Sigmoid colon (tissue), 7 donors: ENCODE measurements at places on chromosomes 11 and 22.

GRCh38 chr11:105274631-105275030, 135.1 kb upstream of the CARD18 start:
- H3K36me3 ChIP-seq = no peaks in the 10 kb centered on the region
- no peak overlapping the region for H3K4me3 ChIP-seq
- DNase-seq = no peak
- no peak overlapping the region for H3K27ac ChIP-seq

DNA sequence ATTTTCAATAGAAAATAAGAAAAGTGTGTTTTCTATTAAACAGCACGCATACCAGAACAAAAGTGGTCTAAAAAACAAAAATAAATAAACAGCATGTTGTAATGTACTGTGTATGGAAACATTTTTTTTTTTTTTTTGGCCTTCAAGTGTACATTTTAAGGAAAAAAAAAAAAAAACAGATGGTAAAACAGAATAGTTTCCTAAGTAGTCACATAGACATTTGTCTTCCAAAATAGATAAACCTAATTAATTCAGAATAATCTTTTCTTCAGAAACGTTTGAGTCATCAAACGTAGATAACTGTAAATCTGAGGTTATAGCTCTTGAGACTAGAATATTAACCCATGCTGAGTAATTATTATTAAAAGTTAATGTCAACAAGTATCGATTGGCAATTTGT, 396 bp upstream of the CFAP300 start:
- no peak for DNase-seq
- H3K4me3 ChIP-seq = peak overlapping the region; percentile 56
- no peaks in the 10 kb centered on the region for H3K27me3 ChIP-seq
- no peaks in the 10 kb centered on the region for H3K36me3 ChIP-seq
- peak overlapping the region; percentile 70 for H3K27ac ChIP-seq

GRCh38 chr11:113778111-113778910, 1.3 kb upstream of the CLDN25 start:
- no peaks in the 10 kb centered on the region for H3K4me1 ChIP-seq
- peak overlapping the region; percentile 44 for H3K27ac ChIP-seq
- DNase-seq = no peak
- H3K4me3 ChIP-seq = no peak overlapping the region
- no peaks in the 10 kb centered on the region for H3K27me3 ChIP-seq
- H3K36me3 ChIP-seq = no peaks in the 10 kb centered on the region

DNA sequence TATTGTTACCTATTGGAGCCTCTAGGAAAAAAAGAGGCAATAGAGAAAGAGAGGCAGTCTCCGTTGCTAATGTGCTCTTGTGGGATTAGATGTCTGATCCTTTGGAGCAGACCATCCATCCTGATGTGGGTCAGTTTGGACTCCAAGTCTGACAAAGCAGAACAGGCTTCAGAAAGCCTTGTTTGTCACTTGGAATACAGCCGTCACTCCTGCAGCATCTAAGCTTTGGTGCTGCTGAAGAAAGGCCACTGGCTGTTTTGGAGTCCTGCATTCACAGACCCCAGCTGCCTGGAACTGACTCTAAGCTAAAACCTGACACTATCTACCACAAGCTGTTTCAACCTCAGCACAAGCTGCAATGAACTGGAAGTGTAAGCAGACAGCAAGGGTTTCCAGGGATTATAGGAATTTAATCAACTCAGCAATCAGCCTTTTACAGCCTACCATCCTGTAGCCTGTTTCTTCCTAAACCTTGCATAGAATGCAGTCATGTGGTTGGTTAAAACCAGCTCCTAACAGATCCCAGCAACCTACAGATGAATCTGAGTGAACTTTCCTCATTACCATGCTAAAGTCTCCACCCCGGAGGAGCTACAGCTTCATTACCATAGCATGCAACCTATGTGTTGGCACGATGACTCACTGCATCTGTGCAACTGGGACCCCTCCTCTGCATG, 3.7 kb upstream of the PLAAT4 start:
- peaks cover 18% of the 10 kb centered on the region for H3K4me1 ChIP-seq
- no peak for DNase-seq
- no peak overlapping the region for H3K4me3 ChIP-seq
- no peak overlapping the region for H3K27ac ChIP-seq
- H3K36me3 ChIP-seq = no peaks in the 10 kb centered on the region
- H3K27me3 ChIP-seq = no peaks in the 10 kb centered on the region

- no peak for DNase-seq
- no peak overlapping the region for H3K4me3 ChIP-seq
- H3K36me3 ChIP-seq = no peaks in the 10 kb centered on the region
- peaks cover 42% of the 10 kb centered on the region for H3K4me1 ChIP-seq
Observed at GRCh38 chr11:14027525-14027924, 65.0 kb downstream of the SPON1 start.

DNA sequence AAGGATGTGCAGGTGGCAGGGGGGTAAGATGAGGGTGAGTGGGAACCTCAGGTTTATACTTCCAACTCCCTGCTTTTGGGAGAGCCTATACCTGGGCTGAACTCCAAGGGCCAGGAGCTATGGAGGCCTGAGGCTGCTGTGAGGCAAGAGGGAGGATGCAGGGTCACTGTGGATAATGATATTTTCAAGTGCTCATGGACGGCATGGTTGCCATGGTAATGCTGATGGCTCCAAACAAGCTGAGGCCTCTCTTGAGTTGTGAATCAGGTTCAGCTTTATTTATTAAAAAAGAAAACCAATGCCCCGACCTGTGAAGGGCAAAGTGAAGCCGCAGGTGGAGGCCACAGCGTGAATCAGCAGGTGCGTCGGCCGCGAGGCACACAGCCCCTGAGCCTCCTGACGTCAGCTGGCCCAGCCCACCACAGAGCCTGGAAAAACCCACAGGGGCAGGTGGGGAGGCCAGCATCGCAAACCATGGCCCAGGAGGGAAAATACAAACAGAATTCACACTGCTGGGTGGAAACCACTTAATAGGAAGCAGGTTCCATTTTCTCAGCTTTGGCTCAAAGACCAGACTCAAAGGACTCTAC, 17.4 kb upstream of the CREB3L1 start:
- no peak overlapping the region for H3K4me3 ChIP-seq
- no peak overlapping the region for H3K27ac ChIP-seq
- H3K36me3 ChIP-seq = no peaks in the 10 kb centered on the region
- no peaks in the 10 kb centered on the region for H3K27me3 ChIP-seq
- H3K4me1 ChIP-seq = no peaks in the 10 kb centered on the region
- no peak for DNase-seq

DNA sequence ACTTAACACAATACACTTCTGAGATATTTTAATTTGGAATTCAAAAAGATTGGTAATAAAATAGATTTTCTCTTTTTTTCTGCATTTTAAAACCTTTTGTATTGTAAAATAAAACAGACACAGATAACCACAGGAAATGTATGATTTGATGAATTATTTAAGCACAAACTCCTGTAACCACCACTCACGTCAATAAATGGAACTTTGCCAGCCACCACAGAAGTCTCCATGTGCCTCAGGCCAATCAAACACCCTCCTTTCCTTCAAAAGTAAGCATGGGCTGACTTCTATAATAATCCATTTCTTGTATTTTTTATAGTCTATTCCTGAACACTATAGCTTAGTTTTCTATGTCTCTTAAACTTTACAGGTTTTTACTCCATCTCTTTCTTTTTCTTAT, 721.7 kb downstream of the DLG2 start:
- no peaks in the 10 kb centered on the region for H3K27me3 ChIP-seq
- no peaks in the 10 kb centered on the region for H3K4me1 ChIP-seq
- DNase-seq = no peak

DNA sequence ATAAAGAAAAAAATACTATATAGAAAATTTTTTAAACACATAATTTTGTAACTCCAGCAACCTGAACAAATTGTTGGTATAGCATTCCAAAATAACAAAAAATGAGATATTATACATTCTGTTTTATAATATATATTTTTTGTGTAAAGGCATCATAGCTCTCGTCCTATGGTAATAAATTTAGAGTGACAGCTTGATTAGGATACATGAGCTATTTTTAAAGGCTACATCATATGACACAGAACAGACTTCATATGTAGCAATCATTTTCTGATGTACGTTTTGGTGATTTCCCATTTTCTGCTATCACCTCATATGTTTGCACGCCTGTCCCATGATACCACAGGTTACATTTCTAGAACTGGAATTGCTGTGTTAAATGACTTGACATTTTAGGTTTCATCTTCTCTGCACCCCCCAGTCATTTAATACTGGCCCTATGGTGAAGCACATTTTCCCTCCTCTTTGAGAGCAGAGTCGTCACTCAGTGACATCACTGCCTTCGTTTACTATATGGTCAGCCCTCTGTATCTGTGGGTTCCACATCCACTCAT, 19.5 kb downstream of the PC start:
- no peak overlapping the region for H3K27ac ChIP-seq
- H3K27me3 ChIP-seq = no peaks in the 10 kb centered on the region
- H3K36me3 ChIP-seq = no peaks in the 10 kb centered on the region
- no peak overlapping the region for H3K4me3 ChIP-seq
- no peaks in the 10 kb centered on the region for H3K4me1 ChIP-seq
- DNase-seq = no peak

DNA sequence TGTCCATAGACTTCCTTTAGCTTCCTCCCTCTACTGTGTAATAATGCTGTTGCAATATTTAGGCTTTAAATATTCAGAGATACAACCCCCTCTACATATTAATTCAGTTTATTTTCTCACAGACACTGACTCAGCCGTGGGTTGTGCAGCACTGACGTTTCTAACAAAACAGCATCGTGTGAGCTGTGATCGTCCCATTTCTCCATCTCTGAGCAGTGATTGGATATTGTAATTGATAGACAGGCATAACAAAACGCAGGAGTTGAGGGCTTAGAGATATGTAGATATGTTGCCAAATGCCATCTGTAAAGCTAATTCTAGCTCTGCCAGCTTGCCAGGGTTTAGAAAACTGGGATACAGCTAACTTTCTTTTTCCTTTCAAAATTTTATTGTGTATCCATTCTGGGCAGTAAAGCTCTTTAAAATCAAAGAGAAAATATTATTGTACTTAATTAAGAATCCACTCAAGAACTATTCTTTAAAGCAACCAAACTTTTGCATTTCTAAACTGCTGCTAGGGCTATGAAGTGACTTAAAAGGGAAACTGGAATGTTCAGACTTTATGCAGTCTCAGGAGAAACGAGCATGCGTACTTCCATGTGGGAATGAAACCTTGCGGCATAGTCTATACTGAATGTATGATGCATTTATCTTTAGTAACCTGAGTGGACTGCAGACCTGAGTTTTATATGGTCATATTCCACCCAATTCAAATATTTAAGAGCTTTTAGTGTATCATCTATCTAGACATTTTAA, 22.7 kb downstream of the BTBD10 start:
- H3K36me3 ChIP-seq = no peaks in the 10 kb centered on the region
- no peaks in the 10 kb centered on the region for H3K27me3 ChIP-seq
- DNase-seq = no peak
- H3K4me3 ChIP-seq = peak overlapping the region; percentile 42
- peak overlapping the region; percentile 51 for H3K27ac ChIP-seq
- no peaks in the 10 kb centered on the region for H3K4me1 ChIP-seq

GRCh38 chr11:58940028-58940427, 740 bp downstream of the GLYATL1 start:
- no peak for DNase-seq
- H3K27ac ChIP-seq = no peak overlapping the region
- H3K4me1 ChIP-seq = no peaks in the 10 kb centered on the region
- H3K27me3 ChIP-seq = no peaks in the 10 kb centered on the region
- H3K36me3 ChIP-seq = no peaks in the 10 kb centered on the region
